ENCODE measurements at places on chromosomes 6 and 20.

DNA sequence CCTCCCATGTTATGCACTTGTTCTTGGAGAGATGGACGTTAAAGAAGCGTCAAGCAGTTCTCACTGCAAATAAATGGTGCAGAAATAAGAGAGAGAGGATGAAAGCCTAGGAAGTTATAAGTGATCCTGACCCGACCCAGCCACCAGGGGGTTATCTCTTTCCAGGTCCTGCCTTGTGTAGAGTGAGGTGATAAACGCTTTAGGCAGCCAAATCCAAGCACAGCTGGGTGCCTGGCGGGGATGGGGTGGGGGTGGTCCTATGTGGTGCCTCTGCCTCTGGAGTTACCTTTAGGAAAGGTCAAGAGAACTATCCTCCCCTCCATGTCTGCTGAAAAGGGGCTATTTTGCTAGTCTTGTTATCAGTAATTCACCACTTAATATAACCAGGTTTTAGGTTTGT is 9.2 kb upstream of the TFAP2A start:
- no peak for DNase-seq

DNA sequence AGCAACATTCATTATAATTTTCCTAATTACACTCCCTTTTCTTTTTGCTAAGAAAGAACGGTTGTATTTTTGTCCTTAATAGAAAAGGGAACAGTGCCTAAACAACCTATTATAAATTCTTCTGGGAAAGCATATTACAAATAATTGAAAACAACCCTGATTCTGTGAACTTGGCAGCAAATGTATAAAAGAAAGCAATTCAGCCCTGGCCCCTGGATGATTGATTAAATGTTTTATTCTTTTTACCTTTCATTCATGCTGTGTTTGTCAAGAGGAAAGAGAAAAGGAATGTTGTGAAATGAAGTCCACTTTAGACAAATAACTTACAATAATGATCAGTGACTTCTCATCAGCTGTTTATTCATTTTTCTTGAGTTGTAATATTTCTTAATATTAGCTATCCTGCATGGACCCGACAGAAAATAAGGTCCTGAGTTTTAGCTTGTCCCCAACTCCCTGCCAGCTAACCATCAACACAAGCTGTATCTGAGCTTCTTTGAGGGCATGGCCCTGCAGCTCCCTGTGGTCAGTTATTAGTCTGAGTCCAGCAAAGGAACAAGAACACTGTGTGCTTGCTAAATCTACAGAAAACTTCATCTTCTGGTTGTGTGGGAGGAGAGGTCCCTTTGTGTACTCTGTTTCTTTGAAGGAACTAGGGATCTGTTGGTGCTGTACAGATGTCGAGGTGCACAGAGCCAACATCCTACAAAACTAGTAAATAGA is 248.2 kb downstream of the LAMA2 start:
- no peak for DNase-seq

GRCh38 chr6:131244942-131245341 is 109.7 kb downstream of the AKAP7 start:
- DNase-seq = no peak

- DNase-seq = no peak
Observed at GRCh38 chr20:49672096-49672664, 41.5 kb downstream of the B4GALT5 start.

GRCh38 chr6:429515-430121 is 38.1 kb downstream of the IRF4 start:
- DNase-seq = peak; percentile 38

DNA sequence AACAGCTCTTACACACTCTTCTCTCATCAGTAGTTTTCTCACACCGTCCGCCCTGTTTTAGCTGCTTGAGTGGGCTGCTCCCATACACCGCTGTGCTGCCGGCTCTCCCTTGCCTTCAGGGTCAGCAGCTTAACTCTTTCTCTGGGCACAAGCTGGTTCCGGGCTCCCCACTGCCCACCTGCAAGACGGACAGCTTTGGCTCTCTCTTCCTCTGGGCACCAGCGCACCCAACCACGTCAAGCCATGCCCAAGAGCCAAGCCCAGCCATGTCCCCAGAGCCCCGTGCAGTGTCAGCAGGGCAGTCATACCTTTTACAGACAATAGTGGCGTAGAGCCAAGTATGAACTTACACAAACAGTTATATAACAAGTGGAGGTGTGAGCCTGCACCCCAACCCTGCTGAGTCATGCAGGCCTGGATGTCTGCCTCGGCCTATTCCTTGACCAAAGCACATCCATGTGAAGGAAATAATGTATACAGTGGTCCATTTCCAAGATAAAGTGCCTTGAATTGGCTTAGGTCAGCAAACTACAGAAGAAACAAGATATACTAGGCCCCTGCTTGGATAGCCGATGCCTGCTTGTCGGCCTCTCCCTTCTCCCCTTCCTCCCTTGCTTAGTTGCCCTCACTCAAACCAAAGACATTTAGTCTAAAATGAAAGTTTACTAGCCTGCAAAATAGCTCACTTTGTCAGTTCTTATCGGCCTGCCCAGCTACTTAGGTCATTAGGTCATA is 89.3 kb downstream of the JPH2 start:
- no peak for DNase-seq

DNA sequence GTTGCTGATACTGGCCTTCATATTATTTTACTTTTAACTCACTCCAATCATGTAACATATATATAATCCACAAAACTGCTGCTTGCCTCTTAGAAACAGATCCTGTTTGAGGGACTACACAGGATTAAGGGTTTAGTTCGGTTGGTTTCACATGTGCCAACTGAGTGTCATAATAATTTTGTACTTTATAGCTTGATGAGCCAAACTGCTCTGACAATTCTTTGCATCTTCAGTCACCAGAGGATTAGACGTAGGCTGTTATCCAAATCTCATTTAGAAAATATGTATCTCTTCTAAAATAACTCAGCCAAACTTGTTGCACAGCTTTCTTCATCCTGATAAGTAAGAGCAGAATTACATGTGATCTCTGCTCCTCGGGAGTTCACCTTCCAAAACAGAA is 643.6 kb upstream of the PTCHD4 start:
- no peak for DNase-seq

DNA sequence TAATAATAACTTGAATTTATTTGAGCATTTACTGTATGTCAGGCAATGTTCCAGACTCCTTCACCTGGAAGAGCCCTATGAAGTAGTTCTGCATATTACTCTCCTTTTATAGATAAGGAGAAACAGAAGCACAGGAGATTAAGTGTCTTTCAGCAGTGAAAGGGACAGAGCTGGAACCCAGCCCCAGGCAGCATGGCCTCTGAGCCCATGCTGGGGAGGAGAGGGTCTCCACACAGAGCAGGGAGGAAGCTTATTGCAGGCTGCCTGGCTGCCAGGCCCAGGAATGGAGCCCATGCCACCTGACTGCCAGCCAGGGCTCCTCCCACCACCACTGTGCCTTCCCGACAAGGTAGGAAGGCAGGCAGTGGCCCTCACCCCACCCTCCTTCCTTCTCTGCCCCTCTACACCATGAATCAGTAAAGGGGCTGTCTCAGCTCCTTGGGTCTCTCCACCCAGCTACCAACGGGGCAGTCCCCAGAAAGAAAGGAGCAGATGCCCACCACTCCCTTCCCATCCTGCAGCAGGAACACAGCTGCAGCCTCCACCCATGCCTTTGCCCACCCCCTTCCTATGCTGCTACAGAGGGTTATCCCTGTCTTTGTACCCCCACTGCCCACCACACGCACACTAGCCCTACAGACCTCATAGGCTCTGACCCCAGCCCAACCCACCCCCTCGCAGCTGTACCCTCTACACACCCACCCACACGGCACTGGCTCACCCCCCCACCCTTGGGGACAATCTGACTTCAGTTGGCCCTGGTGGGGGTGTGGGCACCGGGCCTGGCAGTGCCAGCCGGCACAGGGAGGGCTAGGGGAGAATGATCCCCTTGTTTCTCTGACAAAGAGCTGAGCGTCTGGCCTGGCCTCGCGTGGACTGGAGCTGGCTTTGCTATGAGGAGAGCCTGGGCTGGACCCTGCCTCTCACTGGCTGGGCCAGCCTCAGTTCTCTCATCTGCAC is 41.8 kb downstream of the TFEB start:
- no peak for DNase-seq

- DNase-seq = no peak
Observed at GRCh38 chr6:144646093-144647056, 361.2 kb downstream of the UTRN start.

GRCh38 chr6:45592991-45593390 is 215.3 kb upstream of the SUPT3H start:
- no peak for DNase-seq

- DNase-seq = no peak
Observed at GRCh38 chr6:157928428-157928827, 53.2 kb upstream of the SYNJ2 start.

DNA sequence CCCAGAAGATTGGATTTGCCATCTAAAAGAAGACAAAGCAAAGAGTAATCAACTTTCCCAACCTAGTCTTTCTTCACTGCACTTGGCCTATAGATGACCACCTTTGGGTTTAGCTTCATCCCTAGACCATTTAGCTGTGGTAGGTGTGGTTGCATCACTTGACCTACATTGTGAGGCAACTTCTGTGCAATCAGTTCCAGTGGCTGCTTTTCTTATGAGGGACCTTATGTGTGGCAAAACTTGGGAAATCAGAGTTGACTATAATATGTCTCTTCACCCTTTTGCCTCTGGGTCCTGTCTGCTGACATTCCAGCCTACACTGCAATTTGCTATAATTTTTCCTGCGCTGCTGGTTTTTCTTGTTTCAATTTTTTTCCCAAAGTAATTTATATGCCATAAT is 55.2 kb downstream of the PRDM13 start:
- no peak for DNase-seq

DNA sequence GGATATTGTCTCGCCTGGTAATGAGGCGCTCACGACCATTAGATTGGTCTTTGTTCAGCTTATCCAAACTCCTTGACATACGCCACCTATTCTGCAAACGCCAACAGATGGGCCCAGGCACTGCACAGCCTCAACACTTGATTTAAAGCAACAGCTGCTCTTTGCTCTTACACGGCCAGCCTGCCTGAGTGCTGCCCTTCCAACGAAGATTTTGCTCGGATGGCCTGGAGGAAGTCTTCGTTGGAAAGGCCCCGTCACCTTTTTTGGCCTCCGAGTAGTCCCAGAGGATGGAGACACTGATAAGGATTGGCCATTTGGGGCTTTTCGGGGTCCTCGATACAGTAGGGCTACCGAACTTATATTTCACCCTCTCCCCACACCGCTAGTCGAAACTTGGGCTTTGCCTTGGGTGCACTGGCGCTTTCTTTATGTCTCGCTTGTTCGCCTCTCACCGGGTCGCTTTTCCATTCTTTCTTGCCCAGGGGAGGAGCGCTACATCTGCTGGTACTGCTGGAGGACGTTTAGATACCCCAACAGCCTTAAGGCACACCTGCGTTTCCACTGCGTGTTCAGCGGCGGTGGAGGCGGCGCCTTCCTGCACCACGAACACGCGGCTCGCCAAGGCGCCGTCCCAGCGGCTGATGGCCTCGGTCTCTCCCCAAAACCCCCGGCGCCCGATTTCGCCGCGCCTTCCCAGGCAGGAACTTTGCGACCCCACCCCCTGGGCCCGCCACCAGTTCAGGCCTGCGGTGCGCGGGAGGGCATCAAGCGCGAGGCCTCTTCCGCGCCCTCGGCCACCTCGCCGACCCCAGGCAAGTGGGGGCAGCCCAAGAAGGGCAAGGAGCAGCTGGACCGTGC is 6.1 kb downstream of the PRDM13 start:
- DNase-seq = no peak

GRCh38 chr6:129672341-129672682 is 37.7 kb downstream of the ARHGAP18 start:
- no peak for DNase-seq

GRCh38 chr6:126152372-126152745 is 166.0 kb downstream of the TRMT11 start:
- DNase-seq = no peak

- no peak for DNase-seq
Observed at GRCh38 chr6:80502871-80503270, 396.4 kb downstream of the BCKDHB start.

DNA sequence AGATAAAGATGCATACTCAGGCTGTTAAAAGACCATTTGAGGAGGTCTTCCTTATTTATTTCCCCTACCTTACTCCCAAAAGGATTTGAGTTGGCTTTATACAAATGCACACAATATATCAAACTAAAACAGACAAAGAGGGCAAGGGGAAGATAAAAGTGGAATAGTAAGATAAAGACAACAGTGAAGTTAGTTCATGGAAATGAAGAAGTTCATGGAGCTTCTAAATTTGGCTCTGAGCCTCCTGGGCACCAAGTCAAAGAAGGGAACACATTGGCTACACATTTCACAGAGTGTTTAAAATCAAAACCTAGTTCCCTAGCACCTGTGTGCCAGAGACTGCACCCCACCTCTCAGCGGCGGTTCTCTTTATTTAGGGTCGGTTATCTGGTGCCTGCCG is 25.8 kb upstream of the ARMC2 start:
- DNase-seq = no peak

DNA sequence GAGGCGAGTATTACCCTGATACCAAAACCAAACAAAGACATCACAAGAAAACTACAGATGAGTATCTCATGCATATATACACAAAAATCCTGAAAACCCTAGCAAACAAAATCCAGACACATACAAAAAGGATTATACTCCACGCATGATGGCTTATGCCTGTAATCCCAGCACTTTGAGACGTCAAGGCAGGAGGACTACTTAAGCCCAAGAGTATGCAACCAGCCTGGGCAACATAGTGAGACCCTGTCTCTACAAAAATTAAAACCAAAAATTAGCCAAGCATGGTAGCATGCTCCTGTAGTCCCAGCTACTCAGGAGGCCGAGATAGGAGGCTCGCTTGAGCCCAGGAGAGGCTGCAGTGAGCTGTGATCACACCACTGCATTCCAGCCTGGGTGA is 32.4 kb downstream of the TRPC4AP start:
- no peak for DNase-seq

DNA sequence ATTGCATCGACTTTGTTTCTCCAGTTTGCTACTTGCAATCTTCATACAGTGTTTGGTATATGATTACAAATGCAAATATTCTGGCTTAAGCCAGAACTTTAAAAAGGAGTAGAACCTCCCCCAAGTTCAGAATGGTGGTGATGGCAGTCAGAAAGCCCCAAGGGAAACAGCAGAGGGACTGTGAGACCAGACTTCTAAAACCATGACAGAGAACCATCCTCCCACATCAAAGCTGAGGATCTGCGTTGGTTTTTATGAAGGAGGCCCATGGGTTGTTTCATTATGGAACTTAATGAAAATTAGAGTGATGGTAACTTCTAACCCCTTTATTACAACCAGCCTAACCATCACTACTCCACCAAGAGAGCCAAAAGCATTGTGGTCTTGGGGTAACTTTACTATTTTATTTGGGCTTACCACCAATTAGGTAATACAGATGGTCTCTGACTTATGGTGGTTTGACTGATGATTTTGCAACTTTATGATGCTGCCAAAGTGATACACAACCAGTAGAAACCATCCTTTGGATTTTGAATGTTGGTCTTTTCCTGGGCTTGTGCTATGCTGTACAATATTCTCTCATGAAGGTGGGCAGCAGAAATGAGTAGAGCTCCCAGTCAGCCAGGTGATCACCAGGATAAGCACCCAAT is 10.9 kb upstream of the MRS2 start:
- no peak for DNase-seq

- no peak for DNase-seq
Observed at GRCh38 chr6:135937106-135937505, 85.6 kb downstream of the PDE7B start.

- no peak for DNase-seq
Observed at GRCh38 chr6:137883400-137884148, 16.5 kb downstream of the TNFAIP3 start.
